Amniotic epithelial cell (primary cell): ENCODE measurements at places on chromosomes 16 and 17.

GRCh38 chr16:19179546-19180490 lies 11.8 kb downstream of the SYT17 start:
- peak; percentile 35 for DNase-seq

DNA sequence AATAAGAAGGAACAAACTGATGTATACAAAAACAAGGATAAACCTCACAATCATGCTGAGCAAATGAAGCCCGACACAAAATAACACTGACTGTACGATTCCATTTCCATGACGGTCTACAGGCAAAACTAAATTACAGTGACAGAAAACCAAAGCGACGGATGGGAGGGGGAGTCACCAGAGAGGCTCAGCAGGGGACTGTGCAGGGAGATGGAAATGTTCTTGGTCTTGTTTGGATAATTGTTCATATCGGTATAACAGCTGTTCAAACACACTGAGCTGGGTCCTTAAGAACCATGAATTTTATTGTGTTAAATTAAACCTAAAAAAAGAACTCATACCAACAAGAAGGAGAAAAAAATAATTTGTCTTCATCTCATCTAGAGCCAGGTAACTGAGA lies 97.8 kb downstream of the NXN start:
- DNase-seq, result no peak

DNA sequence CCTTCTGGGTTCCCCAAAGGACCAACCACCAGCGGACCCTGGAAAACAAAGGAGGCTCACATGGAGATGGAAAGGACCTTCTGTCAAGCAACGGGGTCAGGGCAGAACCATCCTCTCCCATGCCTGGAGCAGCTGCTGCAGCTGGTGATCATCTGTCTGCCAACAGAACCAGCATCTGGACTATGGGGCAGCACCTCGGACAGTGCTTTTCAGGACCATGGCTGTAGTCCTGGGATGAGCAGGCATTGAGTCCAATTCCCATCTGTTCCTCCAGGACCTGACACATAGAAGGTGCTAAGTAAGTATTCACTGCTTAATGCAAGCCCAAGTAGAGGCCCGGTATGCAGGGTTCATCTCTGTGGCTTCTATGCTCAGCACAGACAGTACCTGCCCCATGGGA lies 304.7 kb downstream of the XYLT1 start:
- DNase-seq, result no peak

GRCh38 chr17:7745748-7746470 lies 28.4 kb downstream of the DNAH2 start:
- DNase-seq, result peak; percentile 98

DNA sequence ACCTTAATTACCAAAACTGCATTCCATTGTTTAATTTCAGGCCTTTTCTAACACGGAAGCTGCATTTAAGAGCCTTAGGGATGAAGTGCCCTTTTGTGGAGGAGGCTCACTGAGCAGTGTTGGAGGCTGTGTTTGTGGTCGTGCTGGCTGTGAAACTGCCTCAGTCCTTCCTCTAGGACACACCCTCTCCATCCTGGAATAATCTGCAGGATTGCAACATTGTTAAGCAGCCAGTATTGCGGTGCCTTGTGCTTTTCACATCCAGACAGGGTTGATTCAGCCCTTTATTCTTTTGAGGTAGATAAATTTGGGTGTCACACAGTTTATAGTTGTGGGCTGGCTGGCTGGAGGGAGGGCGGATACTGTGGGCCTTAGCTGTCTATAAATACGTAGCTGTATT lies 141.6 kb downstream of the CDRT15L2 start:
- peak; percentile 93 for DNase-seq

GRCh38 chr16:23987443-23987842 lies 151.7 kb downstream of the PRKCB start:
- DNase-seq, result no peak

- DNase-seq, result peak; percentile 12
Observed at GRCh38 chr16:50040018-50040417, 15.0 kb downstream of the CNEP1R1 start.

DNA sequence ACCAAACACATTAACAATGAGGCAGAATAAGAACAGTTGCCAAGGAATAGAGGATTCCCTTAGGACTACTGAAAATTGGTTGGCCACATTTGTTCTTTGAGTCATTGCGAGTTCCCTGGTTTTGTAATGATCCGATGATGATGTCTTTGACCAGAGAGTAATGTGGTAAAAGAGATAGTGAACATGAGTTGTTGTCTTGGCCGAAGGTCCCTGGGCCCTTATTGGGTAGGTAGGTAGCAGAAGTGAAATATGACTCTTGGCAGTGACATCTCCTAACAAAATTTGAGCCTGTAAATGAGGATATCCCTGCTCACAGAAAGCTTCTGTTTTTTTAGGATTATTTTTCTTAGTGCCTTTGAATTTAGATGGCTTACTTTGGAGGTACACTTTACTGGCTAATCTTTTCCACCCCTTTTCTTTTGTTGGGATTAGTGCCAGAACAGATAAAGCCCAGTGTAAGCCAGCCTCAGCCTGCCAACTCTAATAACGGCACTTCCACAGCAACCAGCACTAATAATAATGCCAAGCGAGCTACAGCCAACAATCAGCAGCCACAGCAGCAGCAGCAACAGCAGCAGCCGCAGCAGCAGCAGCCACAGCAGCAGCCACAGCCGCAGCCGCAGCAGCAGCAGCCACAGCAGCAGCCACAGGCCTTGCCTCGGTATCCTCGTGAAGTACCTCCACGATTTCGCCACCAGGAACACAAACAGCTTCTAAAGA lies 47.2 kb downstream of the TNRC6A start:
- DNase-seq, result peak; percentile 82

GRCh38 chr17:54901230-54901822 lies 674 bp downstream of the TOM1L1 start:
- peak; percentile 51 for DNase-seq

DNA sequence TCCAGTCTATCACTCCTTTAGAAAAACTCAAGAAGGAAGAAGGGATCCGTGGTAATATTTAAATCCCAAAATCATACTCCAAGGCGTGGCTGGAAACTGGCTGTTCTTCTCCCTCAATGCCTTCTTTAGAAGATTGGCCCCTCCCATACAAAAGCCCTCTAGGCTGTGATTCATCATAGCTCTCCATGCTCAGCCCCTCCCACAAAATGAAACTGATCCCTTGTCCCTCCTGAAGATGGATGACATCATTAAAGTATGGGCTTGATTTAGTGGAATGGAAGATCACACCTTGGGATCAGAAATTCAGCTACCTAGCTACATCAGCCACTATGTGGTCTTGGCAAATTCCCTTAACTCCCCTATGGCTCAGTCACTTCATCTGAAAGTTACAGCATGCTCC lies 4.1 kb downstream of the GRIN2A start:
- no peak for DNase-seq

- DNase-seq, result no peak
Observed at GRCh38 chr16:54412777-54413455, 126.3 kb upstream of the IRX3 start.

GRCh38 chr16:81174644-81175324 lies 63.7 kb upstream of the BCO1 start:
- peak; percentile 21 for DNase-seq

DNA sequence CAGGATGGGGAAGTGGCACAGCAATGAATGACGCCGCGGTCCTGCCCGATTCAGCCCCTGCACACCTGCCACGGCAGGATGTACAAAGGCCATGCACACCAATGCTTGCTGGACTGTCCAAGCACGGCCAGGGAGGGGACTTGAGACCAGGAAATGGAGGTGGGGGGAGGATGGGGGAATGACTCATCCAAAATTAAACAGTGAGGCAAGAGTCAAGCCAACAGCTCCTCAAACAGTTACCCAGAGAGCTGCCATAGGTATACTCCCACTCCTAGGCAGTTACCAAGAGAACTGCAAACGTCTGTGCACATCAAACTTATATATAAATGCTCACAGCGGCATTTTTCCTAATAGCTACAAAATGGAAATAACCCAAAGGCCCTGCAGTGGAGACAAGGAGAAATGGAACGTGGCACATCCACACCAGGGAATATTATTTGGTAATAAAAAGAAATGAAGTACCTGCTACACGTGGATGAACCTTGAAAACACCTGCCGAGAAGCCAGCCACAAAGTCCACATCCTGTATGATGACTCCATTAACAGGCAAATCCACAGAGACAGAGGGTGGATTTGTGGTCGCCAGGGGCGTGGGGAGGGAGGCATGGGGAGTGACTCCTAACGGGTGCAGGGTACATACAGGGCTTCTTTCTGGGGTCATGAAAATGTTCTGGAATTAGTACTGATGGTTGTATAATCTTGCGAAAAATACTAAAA lies 54.1 kb downstream of the VAC14 start:
- DNase-seq, result peak; percentile 91

- DNase-seq, result no peak
Observed at GRCh38 chr17:40582328-40582901, 17.1 kb upstream of the CCR7 start.

- no peak for DNase-seq
Observed at GRCh38 chr17:42920922-42921321, 20.3 kb downstream of the G6PC1 start.

- no peak for DNase-seq
Observed at GRCh38 chr16:5019775-5020174, 14.0 kb downstream of the NAGPA start.

DNA sequence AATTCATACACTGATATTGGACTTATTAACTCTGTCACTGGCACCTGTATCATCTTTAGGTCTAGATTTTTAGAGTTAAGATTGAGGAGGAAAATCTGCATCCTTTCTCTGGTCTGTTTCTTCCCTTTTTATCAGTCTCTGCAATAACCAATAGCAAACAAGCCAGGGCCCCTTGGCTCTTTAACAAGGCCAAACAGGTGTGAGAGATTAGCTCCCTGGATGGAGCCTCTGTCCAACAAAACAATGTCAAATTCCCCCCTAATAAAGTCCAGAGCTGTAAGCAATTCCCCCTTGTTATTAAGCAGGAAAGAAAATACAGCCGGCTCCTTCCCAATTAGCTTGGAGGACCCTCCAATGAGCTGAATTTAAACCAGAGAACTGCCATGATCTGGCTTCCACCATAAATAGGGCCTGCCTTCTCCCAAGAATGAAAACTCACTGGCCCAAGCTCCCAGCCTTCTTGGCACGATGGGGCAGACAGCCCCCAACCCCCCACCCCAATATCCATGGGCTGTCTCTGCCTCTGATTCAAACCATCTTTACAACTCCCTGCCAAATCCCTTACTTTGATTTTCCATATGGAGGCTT lies 56.1 kb upstream of the SOX9 start:
- DNase-seq, result no peak

GRCh38 chr17:74037320-74037719 lies 166.2 kb upstream of the RPL38 start:
- no peak for DNase-seq

- no peak for DNase-seq
Observed at GRCh38 chr17:78774956-78775571, 7.0 kb downstream of the CYTH1 start.

DNA sequence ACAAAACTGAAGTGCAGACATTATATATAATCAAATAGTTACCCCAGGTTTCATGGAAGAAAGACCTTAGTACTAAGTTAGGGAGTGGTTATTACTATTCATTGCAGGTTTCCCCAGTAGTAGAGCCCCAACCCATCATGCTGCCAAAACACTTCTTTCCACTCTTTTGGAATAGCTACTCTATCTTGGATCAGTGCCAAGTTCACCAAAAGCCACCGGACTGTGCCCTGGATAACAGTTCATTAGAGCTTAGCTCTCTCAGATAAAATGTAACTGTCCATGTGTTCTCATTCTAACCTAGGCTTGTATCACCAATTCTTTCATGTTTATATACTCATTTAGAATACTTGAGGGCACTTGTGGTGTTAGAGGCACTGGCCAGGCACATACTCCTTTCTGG lies 540.1 kb upstream of the C16orf82 start:
- DNase-seq, result no peak

DNA sequence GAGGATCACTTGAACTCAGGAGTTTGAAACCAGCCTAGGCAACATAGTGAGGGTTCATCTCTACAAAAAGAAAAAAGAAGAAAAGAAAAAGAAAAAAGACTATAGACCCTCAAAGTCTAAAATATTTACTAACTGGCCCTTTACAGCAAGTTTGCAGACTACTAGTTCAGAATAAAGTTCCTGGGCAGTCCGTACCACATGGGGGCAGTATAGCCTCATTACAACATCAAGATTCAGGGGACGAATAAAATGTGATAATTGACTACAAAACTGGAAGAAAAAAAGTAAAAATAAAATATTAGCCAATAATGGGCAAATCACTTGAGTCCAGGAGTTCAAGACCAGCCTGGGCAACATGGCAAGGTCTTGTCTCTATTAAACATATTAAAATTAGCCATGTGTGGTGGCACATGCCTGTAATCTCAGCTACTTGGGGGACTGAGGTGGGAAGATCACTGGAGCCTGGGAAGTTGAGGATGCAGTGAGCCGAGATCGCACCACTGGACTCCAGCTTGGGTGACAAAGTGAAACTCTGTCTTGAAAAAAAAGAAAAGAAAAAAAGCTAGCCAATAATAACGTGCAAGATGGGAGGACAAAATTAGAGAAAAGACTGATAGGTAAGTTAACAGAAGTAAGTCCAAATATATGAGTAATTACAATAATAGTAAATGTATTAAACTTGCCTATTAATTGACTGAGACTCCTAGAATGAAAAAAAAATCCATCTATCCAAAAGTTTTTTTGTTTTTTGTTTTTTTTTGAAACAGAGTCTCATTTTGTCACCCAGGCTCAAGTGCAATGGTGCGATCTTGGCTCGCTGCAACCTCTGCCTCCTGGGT lies 129.4 kb upstream of the SEC14L1 start:
- peak; percentile 50 for DNase-seq

DNA sequence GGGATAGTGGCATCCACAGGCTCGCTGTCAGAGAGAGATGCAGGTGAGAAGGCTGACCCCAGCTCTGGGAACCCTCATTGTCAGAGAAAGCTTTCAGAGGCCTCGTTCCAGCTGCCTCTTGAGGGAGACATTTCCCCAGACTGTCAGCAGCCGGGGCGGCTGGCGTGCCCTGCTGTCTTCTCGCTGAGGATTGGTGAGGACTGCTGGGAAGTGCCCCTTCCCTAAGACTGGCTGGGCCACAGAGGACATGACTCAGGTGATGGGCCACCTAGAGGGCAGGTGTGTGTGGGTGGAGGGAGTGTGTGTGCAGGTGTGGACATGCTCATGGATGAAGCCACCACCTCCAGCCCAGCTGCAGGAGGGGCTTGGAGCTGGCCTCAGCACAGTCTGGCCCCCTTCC lies 25.3 kb downstream of the SPACA3 start:
- DNase-seq, result no peak

- DNase-seq, result no peak
Observed at GRCh38 chr16:11697319-11697718, 29.1 kb downstream of the SNN start.

- DNase-seq, result no peak
Observed at GRCh38 chr17:39572121-39572520, 35.6 kb downstream of the NEUROD2 start.

DNA sequence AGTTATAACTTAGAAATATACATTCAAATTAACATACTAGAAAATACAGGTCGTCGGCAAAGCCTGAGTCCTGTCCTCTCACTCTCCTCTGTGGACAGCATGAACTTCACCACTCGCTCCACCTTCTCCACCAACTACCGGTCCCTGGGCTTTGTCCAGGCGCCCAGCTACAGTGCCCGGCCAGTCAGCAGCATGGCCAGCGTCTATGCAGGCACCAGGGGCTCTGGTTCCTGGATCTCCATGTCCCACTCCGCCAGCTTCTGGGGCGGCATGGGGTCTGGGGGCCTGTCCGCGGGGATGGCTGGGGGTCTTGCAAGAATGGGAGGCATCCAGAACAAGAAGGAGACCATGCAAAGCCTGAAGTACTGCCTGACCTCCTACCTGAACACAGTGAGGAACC lies 319.4 kb downstream of the ZFHX3 start:
- no peak for DNase-seq
